ENCODE measurements at places on chromosomes 16 and 17. TPM values are rescaled to one million over a fixed set of nuclear protein-coding genes. Genes with fewer than 3 reads are reported as not detected.

PPM1E gene
- total RNA-seq = 0.07 TPM

TNFSF13 gene
- total RNA-seq = 0.79 TPM

DPEP3 gene
- total RNA-seq = not detected

C16orf96 gene
- not detected for total RNA-seq

CLEC19A gene
- total RNA-seq = 0.18 TPM

NPIPB9 gene
- total RNA-seq = 1.9 TPM

KRTAP4-12 gene
- total RNA-seq = not detected

BIRC5 gene
- total RNA-seq = 110 TPM

OR2C1 gene
- not detected for total RNA-seq

VWA3A gene
- 0.02 TPM for total RNA-seq

TOX3 gene
- 0.38 TPM for total RNA-seq

MRPS23 gene
- total RNA-seq = 158 TPM

CALB2 gene
- total RNA-seq = 5.9 TPM

VPS35 gene
- 72.5 TPM for total RNA-seq

SMIM36 gene
- not detected for total RNA-seq

CCR7 gene
- total RNA-seq = 1.0 TPM

KRTAP17-1 gene
- total RNA-seq = not detected

CACNG1 gene
- total RNA-seq = 0.25 TPM

ANKRD40CL gene
- total RNA-seq = not detected

CES3 gene
- 1.8 TPM for total RNA-seq

SKAP1 gene
- total RNA-seq = 0.18 TPM

PTX4 gene
- total RNA-seq = not detected

DHRS7C gene
- total RNA-seq = not detected

TPSG1 gene
- 0.13 TPM for total RNA-seq

MT1F gene
- total RNA-seq = 13.0 TPM

METRNL gene
- total RNA-seq = 26.6 TPM

Data from A549 treated with CORT108297 at 1 μM for 4 hours (cell line).